ENCODE measurements at places on chromosomes 7 and 10.

DNA sequence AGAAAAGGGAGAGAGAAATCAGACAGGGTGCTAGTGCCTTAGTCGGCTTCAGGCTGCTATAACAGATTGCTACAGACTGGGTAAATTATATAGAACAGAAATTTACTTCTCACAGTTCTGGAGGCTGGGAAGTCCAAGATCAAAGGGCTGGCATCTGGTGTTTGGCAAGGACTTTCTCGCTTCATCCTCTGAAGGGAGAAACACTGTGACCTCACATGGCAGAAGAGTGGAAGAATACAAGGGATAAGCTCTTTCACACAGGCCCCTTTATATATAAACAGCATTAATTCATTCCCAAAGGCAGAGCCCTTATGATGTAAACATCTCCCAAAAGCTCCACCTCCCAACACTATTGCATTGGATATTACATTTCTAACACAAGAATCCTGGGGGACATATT, 235.5 kb upstream of the INHBA start:
- no peak for DNase-seq

GRCh38 chr10:61359452-61359851, 93.7 kb downstream of the TMEM26 start:
- no peak for DNase-seq

DNA sequence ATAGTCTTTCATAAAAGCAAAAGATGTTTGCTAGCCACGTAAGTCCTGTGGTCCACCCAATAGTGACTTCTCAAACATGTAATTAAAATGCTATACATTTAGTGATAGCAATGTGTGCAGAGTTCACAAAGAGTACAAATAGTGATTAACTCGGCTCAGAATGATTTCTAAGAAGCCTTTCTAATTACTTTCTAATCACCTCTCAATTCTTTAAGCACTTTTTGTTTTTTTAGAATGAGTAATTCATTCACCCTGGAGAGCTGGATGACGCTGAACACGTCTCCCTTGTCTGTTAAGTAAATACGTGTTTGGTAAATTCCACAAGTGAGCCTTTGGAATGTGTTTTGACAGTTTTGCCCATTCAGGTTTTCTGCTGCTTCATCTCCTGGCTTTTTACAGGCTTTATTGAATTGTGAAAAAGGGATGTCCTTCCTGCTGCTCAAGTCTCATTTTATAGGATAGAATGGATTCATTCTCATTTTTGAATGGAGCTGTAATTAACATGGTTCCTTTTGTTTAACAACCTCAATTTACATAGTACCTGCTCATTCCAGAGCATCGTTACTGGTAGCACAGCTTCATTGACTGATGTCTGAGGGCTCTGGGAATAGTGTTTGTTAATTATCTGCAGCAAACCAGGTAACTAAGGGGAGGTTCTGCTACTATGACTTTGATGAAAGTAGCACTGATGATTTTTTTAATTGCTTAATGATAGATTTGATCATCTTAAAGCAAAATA, 212.1 kb downstream of the VTI1A start:
- DNase-seq, result no peak

- peak; percentile 36 for DNase-seq
Observed at GRCh38 chr10:101693978-101694673, 844 bp downstream of the FBXW4 start.

- no peak for DNase-seq
Observed at GRCh38 chr10:2119316-2119715, 382.0 kb upstream of the ADARB2 start.

DNA sequence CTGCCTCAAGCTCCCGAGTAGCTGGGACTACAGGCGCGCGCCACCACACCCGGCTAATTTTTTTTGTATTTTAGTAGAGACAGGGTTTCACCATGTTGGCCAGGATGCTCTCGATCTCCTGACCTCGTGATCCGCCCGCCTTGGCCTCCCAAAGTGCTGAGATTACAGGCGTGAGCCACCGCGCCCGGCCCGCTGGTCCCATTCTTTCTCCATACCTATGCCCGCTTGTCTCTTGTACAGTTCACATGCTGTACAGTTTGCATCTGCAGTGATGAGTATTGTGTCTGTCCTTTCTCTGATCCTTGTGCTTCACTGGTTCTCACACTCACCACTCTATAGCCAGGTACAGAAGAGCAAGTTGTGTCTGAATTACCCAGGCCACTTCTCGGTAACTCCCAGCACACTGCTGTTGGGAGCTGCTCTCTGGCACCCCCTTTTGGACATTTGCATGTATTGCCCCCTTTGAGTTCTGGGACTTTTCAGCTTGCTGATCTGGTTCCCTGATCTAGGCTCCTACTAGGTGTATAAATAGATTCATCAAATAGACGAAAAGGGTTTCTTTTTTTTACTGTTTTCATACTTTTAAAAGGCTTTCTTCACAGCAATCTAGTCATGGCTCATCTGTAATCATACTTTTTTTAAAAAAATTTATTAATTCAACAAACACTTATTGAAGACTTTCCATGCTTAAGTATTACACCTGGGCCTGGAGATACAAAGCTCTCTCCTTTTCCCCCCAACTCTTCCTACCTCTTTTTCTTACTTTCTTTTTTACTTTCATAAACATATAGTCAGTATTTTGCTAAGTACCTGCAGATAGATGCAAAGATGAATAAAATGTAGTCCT, 53.5 kb downstream of the AOAH start:
- peak; percentile 31 for DNase-seq

GRCh38 chr10:84194424-84195043, at the start of gene CDHR1:
CDHR1 (plus strand) TSS chr10:84194537; CDS start chr10:84194761, 224 bp downstream.
- DNase-seq, result peak; percentile 24

DNA sequence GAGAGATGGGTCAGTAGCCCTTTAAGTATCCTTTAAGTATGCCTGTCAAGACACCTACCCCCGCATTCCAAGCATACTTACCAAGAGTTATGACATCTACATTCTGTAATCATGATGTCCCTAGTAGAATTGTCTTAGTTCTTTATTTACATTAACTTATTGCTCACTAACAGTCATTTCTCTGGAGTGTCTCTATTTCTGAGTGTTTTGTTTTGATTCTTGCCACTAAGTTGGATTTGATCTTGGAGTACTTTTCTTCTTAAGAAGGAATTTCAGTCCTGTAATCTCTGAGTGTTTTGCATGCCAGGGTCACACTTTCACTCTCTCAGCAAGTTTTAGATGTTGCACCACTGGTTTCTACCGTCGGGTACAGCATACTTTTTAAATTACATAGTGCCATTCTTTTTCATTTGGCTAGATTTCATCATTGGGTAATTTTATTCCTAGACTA, 1053.9 kb downstream of the KCNMA1 start:
- DNase-seq, result no peak

GRCh38 chr10:20871970-20872369, 25.1 kb downstream of the NEBL start:
- no peak for DNase-seq

- no peak for DNase-seq
Observed at GRCh38 chr7:42493436-42494198, 256.6 kb upstream of the GLI3 start.

DNA sequence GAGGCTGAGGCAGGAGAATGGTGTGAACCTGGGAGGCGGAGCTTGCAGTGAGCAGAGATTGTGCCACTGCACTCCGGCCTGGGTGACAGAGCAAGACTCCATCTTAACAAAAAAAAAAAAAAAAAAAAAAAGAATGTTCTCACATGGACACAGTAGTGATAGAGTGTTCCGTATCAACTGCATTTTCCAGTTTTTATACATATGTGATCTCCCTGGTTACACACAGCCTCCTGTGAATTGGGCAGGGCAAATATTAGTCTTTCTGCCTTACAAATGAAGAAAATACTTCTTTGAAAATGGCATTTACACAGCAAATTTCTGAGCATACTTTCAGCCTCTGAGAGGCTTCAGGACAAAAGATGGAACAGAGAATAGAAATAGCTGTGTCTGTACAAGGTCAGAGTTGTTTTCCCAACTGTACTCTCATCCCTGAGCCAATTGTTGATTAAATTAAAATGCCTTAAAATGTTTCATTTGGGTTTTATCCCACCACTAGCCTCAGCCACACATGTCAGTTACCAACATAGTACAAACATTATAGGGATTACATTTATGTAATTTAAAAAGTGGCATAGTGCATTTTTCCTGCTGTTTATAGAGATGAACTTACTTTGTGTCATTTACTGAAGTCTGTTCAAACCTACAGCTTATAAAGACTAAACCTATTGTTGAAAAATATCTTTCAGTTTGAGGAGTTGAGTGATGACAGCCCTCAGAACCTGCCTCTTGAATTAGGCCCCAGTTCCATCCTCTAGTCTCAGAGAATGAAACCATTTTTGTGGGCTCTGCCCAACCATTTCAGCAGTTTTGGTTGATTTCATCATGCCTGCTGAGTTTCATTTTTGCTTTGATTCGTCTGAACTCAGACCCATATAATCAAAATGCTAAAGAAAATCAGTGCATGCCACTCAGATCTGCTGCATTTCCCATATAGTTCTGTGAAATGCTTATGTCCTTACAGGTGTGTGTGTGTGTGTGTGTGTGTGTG, 609.4 kb upstream of the C7orf33 start:
- DNase-seq, result no peak

DNA sequence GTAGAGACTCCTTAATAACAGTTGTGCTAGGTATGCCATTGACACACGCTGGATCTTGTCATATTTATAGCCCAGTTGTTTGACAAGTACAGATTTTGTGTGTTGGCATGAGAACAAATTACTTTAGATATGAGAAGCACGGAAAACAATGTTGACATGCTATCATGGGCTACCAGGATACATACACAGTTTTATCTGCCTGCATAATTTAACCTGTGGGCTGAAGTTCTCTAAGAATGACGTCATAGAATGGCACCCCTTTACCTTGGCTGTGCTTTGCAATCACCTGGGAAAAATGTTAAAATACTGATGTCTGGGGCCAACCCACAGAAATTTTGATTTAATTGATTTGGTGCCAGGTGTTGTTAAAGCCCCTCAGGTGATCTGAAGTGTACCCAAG, 2.8 kb downstream of the PLA2G12B start:
- no peak for DNase-seq

GRCh38 chr10:88802523-88803285, at the start of gene LIPM:
LIPM (plus strand) TSS chr10:88802730; CDS start chr10:88802897, 167 bp downstream.
- DNase-seq, result no peak

- no peak for DNase-seq
Observed at GRCh38 chr10:108404155-108404554, 1239.6 kb upstream of the SORCS1 start.

DNA sequence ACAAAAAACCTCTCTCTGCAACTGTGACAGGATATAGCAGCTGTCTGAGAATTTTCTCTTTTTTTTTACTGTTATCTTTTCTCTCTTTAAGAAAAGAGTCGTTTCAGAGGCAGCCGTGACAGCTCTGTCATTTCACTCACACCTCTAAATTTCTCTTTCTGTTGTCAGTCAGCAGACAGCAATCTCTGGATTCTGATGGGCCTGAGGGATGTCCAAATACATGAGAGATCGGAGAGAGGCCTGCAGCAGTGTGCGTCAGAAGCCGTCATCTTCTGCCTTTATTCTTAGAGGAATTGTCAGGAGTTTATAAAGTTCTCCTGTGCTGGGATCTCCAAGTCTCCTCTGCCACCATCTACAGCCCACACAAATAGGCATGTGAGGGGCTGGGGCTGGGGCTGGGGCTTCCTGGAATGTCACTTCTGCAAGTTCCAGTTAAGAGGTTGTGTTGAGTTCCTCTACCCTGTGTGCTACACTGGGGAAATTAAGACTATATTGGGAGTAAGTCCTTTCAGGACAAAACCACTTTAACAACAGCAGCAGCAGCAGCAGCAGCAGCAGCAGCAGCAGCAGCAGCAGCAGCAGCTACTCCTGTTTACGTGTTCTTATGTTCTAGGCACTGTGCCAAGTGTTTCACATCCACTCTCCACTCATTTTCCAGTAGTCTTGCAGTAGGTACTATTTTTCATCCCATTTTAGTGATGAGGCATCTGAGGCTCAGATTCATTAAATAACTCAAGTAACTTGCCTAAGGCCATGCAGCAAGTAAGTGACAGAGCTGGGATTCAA, 541.3 kb downstream of the LRMDA start:
- DNase-seq, result no peak

DNA sequence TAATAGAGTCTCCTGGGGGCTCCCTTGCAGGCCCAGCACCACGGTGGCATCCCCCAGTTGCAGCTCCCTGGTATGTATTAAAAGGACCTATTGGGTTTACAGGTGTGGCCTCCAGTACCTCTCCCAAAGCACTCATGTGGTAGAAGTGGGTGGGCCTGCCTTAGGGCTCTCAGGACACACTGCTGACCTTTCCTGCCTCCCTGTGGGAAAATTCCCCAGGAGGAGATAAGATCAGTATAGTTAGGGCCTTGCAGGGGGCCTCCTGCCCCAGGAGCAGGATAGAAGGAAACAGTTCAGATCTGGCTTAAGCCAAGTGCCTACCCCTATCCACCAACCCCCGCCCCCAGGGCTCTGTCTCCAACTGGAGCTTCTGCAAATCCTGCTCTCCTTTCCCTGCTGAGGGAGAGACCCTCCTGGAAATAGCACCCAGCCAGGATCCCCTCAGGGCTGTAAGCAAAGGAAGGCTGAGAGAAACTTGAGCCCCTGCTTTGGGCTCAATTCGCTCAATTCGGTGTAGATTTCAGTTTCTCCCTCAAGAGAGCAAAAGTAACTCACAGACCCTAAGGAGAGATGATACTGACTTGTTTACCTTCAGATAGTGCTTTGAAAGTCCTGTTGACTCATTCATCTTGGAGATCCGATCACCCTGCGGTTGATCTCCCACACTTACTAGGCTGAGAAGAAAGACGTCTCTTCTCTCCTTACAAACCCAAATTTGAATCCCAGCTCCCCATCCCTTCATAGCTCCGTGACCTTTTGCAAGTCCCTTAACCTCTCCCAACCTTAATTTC, 130.6 kb downstream of the WDR11 start:
- no peak for DNase-seq

GRCh38 chr7:25262586-25262985, 34.3 kb upstream of the NPVF start:
- no peak for DNase-seq

DNA sequence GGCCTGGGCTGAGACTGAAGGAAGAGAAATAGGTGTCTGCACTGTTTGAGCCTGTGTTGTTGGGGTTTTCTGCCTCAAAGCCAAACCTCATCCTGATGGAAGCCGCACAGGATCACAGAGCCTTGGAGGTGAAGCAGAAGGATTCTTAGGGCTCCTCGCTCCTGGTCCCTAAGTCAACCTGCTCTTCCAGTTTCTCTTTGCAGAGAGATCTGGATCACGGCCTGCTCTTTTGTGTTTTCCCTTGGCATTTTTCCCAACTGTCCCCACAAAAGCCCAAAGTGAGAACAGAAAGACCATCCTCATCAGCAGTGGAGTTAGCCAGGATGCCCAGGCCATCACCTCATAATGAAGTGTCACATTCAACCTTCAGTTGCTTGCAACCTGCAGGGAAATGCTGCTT, 20.3 kb upstream of the PPIA start:
- no peak for DNase-seq

- DNase-seq, result no peak
Observed at GRCh38 chr10:110208614-110209453, 1.4 kb downstream of the MXI1 start.

- DNase-seq, result no peak
Observed at GRCh38 chr7:127954357-127954748, 76.9 kb downstream of the LRRC4 start.

- DNase-seq, result no peak
Observed at GRCh38 chr7:157715938-157716280, 379.1 kb downstream of the DNAJB6 start.
